ENCODE measurements at places on chromosomes 7 and 10.

GRCh38 chr7:44889086-44889781 lies 3.9 kb upstream of the PURB start:
- no peak for DNase-seq

DNA sequence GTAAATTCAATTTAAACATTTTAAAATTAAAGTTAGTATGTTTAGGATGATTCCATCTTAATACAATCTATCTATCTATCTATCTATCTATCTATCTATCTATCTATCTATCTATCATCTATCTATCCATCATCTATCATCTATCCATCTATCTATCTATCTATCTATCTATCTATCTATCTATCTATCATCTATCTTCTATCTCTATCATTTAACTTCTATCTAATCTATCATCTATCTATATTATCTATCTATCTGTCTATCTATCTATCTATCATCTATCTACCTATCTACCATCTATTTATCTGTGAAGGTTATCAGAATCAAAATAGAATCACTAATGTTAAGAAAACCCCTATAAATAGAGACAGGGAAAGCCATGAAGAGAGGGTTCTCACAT lies 78.3 kb downstream of the RAMP3 start:
- DNase-seq, result no peak

DNA sequence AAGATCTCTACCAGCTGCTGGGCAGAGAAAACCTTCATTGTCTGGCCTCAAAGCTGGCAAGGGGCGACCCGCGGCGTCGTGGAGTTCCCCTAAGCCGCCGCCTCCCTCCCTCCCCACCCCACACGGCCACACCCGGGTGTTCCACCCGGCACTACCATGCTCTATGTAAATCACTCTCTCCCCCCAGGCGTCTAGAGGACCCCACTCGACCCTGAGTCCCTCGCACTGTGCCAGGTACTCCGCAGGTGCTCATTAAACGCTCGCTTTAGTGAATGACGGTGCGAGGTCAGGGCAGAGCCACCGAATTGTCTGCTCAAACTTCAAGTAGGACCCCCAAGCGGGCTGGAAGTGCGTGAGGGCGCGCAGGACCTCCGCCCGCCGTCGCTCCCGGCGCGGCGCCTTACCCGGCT lies 628 bp downstream of the PARP12 start:
- no peak for DNase-seq

- DNase-seq, result no peak
These were observed 88.5 kb upstream of the LRRTM3 start for GRCh38 chr10:66837335-66837734.

DNA sequence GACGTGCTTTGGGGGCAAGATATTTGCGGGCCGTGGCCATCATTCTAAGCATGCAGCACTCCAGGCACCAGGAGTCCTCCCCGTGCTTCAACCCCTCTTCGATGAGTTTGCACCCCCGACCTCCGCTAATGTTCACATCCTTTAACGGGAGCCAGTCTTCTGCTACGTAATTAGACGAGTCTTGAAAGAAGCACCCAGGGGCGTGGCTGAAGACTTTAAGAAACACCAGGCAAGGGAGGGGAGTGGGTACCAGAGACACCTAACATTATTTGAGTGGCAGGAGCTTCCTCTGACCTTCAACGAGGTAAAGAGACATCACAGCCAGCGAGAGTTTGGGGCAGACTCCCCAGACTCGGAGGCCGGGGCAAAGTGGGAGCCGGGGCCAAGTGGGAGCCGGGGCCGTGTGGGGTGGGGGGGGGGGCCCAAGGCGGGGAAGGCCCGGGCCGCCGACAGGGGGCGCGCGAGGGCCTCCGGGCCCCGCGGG lies 31.1 kb upstream of the TOMM7 start:
- DNase-seq, result no peak

GRCh38 chr10:70699659-70700174 lies 27.4 kb downstream of the ADAMTS14 start:
- DNase-seq, result no peak

DNA sequence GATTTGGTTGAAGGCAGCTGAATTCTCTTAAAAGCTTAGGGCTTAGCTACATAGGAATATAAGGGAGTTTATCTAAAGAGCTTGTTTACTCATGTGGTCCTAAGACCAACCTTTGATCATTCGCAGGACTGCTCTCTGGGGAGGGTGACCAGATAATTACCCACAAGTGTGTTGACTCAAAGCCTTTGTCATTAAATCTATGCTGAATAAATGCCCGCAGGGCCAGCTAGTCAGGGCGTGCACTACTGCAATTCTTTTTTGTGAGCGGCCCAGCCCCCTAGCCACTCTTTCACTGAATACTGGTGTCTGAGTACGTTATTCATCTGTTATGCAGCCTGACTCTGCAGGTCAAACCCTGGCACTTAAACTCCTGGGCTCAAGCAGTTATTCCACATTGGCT lies 69.6 kb downstream of the AKAP9 start:
- DNase-seq, result no peak

DNA sequence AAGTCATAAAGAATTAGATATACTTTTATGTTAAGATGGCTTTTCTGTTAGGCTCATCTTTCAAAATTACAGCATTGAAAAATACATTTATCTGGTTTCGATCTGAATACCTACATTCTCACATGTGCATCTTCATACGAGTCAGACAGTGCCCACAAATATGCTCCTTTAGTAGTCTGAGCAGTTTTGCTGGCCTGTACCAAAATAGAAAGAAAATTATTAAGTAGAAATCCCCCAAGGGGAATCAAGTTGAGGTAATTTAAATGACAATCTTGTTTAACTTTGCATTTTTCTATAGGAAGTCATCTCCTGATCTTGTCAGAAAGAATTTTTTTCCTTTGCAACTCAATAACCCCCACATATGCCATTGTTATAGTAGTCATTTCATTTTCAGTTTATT lies 287.4 kb upstream of the SEMA3D start:
- DNase-seq, result no peak

DNA sequence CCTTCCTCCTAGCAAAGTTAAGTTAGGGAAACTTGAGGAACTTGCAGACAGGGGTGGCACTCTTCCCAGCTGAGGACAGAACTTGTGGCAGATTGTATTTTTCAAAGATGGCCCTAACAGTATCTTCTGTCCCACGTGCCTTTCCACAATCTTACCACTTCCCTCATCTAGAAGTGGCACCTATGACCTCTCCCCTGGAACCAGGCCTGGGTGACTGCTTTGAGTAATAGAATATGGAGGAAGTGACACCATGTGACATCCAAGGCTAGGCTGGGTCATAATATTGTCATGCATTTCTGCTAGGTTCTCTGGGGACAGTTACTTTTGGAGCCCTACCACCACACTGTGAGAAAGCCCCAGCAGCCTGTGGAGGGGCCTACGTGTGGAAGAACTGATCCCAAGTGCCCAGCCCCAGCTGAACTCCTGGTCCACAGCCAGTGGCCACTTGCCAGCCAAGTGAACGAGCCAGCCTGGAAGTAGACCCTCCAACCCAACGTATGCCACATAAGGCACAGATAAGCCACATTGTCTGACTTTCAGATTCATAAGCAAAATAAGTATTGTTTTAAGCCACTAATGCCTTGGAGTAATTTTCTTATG lies 193.7 kb downstream of the PTPN20 start:
- peak; percentile 80 for DNase-seq

DNA sequence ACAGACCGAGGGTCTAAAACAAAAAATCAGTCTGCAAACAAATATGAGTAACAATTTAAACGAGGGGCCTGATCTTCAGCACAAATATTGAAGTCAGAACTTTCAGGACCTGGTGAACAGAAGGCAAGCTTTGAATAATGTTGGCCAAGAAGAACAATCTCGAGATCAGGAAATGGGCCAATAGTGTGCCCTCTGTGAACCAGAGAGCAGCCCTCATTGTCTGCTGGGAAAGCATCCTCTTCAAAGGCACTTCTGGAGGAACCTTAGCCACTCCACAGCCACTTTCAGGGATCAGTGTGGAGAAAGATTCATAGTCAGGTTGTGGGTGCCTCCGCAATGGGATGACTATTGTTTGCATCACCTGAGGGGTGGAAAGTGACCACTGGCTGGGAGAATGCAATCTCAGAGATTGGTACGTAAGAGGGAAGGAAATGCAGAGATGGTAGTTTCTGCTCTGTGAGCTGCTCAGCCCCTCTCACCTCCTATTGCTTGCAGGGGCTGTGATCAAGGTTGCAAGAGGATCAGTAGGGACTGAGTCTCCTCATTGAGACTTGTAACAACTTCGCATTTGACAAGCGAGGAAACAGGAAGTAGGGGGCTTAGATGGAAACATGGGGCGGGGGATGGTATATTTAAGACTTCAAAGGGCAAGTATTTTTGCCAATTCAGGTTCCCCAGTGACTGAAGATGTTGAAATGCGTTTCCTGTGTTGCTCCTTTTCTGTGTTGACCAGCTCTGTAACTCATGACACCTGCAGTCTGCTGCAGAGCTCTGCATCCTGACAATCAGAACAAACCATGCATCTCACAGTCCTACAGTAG lies 28.4 kb upstream of the IFRD1 start:
- no peak for DNase-seq

DNA sequence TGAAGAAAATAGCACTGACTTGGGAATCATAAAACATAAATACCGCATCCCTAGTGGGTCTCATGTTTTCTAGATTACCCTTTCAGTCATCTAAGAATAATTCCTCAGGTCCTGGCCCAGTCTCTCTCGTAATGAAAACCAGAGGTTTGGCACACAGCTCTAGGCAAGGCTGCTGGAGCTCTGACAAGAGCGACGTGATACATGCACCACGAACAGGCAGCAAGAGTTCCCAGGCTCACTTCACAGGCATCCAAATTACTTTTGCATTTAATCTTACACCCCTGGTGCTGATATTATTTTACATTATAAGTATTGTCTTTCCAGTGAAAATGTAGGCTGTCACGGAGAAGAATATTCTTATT lies 105.2 kb downstream of the THSD7A start:
- DNase-seq, result no peak

DNA sequence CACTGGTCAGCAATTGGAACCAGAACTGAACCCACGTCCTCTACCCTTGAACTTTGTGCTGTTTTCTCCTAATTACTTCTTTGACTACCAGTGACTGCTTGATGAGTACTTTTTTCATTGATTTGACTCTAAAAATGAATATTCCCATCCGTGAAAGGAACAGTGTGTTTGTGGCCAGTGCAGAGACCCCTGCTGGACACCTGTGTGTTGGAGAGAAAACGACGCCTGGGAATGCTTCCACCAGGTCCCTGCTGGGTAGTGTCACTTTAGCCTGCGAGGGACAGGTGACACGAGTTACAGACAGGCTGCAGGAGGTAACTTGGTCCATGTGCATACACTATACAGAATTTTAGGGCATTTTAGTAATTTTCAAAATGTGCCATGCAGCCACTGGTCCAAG lies 6.8 kb upstream of the GJD4 start:
- DNase-seq, result no peak

- no peak for DNase-seq
These were observed 657.7 kb upstream of the MBL2 start for GRCh38 chr10:53430127-53430891.

DNA sequence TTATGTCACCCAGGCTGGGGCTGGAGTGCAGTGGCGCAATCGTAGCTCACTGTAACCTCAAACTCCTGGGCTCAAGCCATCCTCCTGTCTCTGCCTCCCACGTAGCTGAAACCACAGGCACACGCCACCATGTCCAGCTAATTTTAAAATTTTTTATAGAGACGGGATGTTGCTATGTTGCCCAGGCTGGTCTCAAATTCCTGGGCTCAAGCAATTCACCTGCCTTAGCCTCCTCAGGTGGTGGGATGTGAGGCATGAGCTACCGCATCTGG lies 123.2 kb upstream of the PARD3 start:
- no peak for DNase-seq

- DNase-seq, result no peak
These were observed 78.6 kb upstream of the GLCCI1 start for GRCh38 chr7:7889791-7890568.

GRCh38 chr7:131026297-131027000 lies 292.4 kb upstream of the KLF14 start:
- DNase-seq, result no peak

- DNase-seq, result no peak
These were observed 25.5 kb downstream of the FGFBP3 start for GRCh38 chr10:91883549-91884444.

GRCh38 chr10:132078746-132079345 lies 13.1 kb downstream of the JAKMIP3 start:
- no peak for DNase-seq

- DNase-seq, result no peak
These were observed 76.2 kb upstream of the APBB1IP start for GRCh38 chr10:26361971-26362370.

DNA sequence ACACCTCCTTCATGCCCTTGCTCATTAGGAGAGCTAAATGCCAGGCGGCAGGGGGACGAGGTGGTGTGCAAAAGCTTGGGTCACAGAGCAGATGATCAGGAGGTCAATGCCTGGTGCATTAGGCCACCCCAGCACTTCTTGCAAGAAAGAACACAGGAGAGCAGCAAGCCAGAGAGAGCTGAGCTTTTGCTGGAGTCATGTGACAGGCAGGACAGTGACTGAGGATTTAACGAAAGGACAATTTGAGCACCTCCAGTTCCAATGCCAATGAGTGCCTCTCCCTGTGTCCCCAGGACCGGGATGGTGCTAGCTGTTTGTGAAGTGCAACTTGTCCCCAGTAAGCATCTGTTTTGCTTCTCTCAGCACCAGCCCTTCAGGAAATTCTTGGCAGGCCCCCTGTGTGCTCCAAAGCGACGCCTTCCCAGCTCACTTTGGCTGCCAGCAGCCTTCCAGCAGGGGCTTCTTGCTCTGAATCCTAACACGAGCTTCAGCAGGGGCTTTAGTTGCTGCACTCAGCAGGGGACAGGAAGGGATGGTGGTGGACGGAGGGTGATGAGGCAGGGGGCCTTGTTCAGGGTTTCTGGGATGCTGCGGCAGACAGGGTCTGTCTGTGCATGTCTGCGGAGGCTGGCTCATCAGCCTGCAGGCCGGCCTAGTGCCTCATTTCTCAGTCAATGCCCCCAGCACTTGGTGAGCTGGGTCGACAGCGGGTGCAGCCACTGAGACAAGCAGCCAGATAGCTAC lies 368.1 kb downstream of the RPS24 start:
- no peak for DNase-seq

- DNase-seq, result no peak
These were observed 72.2 kb downstream of the ADARB2 start for GRCh38 chr10:1665021-1665661.

- no peak for DNase-seq
These were observed 18.7 kb downstream of the NOM1 start for GRCh38 chr7:156968183-156968582.

DNA sequence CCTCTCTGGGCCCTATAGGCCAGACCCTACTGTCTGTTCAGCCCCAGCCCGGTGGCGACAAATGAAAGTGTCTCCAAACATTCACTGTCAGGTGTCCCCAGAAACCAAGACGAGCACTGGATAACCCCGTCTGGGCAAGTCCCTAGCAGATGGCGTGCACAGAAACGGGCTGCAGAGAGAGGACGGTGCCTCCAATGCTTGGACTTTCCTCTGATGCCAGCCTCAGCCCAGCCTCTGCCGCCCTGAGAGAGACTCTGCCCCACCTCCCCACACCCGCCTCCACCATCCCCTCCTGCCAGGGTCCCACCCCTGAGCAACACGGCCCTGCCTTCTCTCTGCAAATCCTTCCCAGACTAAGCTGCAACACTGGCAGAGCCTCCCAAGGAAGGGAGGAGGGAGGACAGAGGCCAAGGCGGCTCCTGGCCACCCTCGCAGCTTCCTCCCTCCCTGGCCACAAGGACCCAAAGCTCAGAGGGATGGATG lies 7.4 kb upstream of the LFNG start:
- no peak for DNase-seq

GRCh38 chr10:121079226-121079625 lies 228.1 kb downstream of the WDR11 start:
- DNase-seq, result no peak
